Fibroblast of skin of back (primary cell): ENCODE measurements at places on chromosomes 4 and X.

DNA sequence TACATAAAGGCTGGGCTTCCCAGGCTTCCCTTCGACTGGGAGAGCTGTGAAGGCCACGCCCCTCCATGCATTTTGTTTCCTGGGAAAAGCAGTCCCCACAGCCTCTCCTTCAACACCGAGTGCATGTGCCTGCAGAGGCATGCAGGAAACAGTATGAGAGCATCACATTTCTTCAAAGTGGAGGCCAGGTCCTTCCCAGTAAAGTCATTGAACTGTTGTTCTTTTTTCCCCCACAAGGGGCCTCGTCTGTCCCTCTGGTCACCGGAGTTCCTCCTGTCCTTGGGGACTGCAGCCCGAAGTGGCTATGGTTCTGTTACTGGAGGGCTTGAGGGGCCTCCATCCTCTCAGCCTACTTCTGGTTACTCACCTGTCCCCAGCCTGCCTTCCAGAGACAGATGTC, 56.0 kb downstream of the RAI2 start:
- no peak for DNase-seq

GRCh38 chrX:20284444-20284843, 17.7 kb upstream of the RPS6KA3 start:
- no peak for DNase-seq

- peak; percentile 55 for DNase-seq
Observed at GRCh38 chr4:186144946-186145569, 40.6 kb downstream of the FAM149A start.

DNA sequence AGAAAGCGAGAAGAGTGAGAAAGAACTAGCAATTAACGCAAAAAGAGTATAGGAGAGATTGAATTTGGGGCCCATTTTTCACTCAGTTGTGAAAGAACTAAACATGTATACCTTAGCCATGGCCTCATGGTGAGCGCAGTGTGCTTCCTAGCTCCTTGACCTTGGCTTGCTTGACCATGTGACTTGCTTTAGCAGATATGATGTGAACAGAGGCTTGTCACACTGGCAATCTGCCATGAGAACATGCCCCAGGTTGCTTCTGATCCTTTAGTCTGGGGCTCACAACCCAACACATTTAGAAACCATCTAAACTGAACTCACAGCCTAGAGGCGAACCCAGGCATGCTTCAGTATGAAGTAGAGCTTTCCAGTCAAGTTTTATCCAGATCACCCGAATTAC, 260.1 kb upstream of the FTHL17 start:
- DNase-seq: no peak
